NCI-H1092 (cell line): ENCODE measurements at places on chromosomes 5 and 9.
A peak's percentile ranks its signal among the peaks of the same experiment; 100 is the strongest.

DNA sequence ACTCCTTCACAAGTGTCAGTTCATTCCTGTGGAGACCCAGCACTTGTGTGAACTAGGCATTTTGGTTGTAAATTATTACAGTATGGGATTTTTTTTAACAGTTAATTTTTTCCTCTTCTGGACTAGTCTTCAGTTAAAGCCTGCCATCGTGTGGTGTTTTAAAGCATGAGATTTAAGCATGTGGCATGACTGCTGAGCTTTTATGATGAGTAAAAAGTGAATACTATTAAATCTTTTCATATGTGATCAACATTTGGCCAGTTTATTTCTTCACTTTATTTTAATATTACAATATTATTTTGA, 25.0 kb downstream of the LMNB1 start:
- DNase-seq = no peak

DNA sequence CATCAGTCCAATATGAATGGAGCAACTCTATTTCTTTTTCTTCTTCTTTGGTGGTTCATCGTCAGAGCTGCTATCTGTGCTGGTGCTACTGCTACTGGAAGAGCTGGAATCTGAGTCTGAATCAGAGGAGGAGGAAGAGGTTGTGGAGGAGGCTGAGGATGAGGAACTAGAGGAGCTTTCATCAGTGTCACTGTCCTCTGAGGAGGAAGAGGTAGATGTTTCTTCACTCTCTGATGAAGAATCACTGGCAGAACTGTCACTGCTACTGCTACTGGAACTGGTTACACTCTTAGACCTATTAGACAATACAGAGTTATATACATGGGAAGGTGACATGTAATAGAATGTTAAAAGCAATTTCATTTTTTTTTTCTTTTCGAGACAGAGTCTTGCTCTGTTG, 27.8 kb downstream of the ZCCHC10 start:
- no peak for DNase-seq

DNA sequence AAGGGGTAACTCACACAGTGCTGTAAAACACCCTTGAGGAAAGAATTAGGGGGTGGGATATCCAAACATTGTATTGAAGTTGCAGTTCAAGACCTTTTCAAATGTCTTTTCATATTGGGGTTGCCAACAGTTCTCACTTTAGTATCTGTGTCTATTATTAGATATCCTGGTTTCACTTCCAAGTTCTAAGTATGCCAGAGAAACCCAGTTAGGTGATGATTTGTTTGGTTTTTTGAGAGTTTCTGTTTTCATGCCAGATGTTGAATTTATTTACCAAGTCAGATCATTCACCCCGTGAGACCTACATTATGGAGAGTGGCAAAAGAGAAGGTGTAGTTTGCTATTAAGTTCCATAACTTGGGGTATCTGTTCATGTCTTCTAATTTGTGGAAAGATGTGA, 64.5 kb downstream of the C9orf152 start:
- DNase-seq = no peak

- no peak for DNase-seq
Observed at GRCh38 chr5:131684595-131684994, 49.6 kb upstream of the RAPGEF6 start.

DNA sequence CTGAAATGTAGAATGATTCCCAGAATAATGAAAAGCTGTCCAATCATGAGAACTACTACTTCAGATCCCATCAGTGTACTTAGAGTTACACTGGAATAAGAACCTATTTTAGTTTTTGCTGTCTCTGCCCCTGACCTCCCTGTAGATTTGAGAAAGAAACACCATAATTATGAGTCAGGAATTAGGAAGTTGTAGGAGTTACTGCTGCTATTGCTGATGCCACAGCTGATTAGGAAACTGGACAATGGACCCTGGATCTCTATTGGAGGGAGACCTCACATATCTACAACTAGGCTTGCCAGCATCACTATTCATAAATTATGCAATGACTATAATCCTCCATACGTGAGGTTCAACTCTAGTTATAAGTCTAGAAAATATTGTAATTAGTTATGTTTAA, 48.8 kb upstream of the EDIL3 start:
- no peak for DNase-seq

DNA sequence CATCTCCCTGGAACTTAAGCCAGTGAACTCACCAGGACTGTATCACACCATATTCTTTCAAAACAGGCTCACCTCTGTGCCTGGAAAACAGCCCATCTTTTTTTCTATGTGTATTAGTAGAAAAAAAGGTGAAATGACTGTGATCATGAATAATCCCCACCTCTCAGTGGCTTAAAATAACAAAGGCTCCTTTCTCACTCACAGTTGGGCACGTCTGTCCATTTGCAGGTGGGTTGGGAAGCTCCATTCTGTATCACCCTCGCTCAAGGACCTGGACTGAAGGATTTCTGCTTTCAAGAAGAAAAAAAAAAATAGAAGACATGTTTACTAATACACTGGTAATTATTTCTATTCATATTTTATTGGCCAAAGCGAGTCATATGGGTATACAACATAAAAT, 17.3 kb upstream of the FGF1 start:
- DNase-seq = no peak

- DNase-seq = no peak
Observed at GRCh38 chr5:158461240-158461854, 602.4 kb upstream of the CLINT1 start.

GRCh38 chr5:174464504-174465165, 259.7 kb upstream of the MSX2 start:
- DNase-seq = no peak

GRCh38 chr5:150166650-150167511, at the start of gene CDX1:
TSS of gene CDX1 (plus strand) at chr5:150166778. CDS start at chr5:150166877, 99 bp downstream.
- DNase-seq = no peak

DNA sequence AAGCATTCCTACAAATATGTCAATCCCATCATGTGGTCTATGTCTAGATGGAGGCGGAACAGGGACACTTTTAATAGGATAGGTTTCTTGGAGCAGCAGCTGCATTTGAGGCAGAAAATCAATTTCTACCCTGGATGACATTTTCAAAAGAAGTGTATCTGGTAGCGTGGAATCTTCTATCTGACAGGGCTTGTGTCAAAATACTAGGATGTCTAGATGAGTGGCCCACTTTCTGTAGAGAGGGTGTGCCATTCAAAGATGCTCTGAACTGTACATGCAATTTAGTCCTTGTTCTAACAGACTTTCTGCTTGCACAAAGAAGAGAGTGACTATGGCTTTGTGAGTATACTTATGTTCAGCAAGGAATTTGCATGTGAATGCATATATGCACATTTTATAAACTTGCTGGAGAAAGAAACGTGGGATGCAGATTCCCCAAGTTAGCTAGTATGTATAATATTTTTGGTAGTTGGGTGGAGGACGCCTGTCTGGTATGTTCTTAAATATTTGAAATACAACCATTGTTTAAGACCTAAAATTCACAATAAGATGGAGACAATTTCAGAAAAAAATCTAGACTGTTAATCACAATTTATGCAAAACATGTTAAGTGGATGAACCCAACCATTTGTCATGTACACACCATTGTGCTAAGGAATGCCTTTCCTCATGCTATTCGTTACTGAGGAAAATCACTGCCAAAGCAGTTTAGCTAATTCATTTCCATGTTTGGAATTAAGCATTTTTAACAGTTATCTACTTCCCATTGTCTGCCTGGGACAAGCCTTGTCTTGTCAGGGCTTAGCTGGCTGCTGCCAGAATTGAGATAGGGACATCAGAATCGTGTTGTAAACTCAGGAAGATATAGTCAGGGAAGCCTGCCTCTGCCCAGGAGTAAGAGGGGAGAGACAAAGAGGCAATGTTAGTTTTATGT, 129.1 kb upstream of the MEF2C start:
- DNase-seq = no peak

DNA sequence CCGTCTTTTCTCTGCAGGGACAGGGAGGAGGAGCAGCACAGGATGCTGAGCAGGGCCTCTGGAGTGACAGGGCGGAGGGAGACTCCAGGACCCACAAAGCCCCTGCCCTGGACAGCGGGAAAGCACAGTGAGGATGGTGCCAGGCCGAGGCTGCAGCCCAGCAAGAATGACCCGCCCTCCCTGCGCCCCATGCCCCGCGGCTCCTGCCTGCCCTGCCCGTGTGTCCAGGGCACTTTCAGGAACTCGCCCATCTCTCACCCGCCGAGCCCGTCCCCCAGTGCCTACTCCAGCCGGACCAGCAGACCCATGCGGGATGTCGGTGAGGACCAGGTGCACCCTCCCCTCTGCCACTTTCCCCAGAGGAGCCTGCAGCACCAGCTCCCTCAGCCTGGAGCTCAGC, 9.1 kb upstream of the EXOC3 start:
- no peak for DNase-seq

GRCh38 chr5:6730407-6730806, 17.2 kb downstream of the TENT4A start:
- no peak for DNase-seq

GRCh38 chr9:117444501-117444900, 29.6 kb upstream of the ASTN2 start:
- DNase-seq = no peak

DNA sequence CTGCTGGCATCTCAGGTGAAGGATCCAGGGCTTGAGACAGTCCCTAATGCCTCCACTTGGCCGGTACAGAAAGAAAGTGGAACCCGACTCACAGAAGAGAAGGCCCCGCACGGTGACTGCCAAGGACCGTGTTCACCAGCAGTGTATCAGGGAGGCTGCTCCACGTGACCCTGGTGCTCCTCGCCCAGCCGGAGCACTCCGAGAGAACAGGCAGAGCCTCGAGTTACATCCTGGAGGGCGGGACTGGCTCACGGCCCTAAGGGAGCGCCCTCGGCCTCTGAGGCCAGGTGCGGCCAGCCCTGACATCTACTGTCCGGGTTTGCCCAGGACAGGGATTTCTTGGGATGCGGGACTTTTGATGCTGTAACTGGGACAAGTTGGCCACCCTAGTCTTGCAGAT, 104.0 kb upstream of the SARDH start:
- DNase-seq = peak; percentile 50

DNA sequence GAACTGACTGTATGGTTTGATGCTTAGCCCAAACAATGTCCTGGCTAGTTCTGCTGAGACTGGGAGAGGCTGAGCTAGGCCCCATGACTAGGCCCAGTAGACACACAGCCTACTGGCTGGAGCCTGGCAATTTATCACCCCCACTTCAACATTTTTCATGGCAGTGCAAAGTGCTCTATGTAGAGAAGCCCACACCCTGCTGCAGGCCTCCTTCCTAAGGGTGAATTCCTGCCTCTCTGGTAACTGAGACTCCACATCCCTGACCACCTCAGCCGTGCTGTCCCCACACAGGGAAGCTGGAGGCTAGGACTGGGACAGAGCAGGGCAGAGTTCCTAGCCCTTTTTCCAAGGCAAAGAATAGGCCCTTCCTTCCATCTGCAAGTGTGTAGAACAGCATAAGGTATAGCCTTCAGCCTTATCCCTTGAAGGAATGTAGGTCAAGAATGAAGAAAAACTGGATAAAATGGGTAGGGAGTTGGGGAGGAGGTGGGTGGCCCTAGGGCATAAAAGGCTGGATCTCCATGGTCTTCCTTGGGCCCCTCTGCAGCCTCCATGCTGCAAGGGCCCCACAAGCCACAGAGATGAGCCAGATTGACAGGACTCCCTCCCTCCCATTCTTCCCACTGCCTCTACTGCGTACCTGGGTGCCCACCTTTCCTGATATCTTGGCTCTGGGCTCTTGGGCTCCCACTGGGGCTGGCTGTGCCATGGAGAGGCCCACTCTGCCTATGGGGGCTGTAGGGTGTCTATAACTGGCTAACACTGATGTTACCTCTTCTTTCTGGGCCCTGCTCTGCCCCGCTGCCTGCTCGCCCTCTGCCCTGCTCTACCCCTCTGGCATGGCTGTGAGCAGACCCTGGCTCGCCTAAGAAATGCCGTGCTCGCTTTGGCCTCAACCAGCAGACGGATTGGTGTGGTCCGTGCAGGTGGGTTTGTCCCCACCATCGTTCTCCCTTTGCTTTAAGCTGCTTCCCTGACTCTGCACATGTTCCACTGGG, 29.8 kb downstream of the TCF7 start:
- DNase-seq = no peak

- no peak for DNase-seq
Observed at GRCh38 chr5:27144456-27144855, 106.1 kb upstream of the CDH9 start.

- no peak for DNase-seq
Observed at GRCh38 chr5:73789851-73790281, 163.9 kb downstream of the ARHGEF28 start.

DNA sequence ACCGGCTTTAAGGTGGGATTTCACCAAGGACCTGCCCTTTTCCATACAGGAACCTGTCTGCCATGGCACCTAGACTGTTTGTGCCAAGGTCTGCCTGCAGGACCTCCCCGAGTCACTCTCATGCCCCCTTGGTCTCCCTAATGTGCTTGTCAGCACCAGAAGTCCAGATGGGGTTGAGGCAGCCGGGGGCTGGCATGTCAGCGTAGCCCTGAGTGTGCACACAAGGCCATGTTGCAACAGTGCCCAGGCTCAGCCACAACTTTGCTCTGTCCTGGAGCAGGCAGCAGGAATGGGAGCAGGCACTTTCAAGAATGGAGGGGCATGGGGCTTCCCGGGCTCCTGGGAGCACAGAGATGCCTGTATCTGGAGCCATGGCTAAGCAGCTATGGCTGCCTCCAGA, 621.5 kb downstream of the CDH9 start:
- DNase-seq = no peak

GRCh38 chr9:123927625-123928532, 2.0 kb downstream of the DENND1A start:
- no peak for DNase-seq

GRCh38 chr9:38120961-38121360, 51.9 kb upstream of the SHB start:
- DNase-seq = no peak

GRCh38 chr9:126147186-126147935, 179.3 kb upstream of the MVB12B start:
- no peak for DNase-seq

GRCh38 chr5:75961818-75962217, 121.4 kb upstream of the SV2C start:
- no peak for DNase-seq

DNA sequence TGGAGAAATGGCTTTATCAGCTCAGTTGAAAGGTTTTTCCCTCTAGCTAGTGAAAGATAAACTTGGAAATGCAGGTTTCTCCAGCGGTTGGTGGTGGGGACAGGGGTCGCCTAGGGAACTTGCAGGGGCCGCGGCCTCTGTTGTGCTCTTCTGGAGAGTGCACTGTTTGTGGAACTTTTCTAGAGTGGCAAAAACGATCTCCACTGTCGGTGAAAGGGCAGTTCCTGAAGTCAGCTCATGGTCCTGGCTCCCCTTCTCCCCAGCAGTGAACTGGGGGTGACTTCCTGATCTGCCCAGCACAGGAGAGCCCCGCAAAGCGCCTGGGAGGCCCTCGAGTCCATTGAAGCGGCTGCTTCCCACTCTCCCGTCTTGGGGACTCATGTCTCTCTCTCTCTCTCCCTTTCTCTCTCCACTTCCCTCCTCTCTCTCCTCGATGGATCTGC, 3.2 kb downstream of the IRX1 start:
- DNase-seq = no peak

DNA sequence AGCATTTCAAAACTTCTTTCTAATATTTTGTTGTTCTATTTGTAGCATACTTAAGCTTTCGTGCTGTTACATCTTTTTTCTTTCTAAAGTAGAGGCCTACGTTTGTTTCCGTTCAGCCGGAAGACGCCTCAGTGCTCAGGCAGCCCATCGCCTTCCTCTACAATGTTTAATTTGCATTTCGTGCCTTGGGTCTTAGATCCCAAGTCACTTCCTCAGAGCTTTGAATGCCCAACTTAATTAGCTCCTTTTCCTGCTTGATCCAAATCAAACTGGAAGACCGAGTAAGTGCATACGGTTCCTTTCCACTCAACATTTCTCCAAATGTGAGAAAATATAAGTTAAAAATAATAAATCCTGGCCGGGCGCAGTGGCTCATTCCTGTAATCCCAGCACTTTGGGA, 43.2 kb downstream of the MRPL36 start:
- no peak for DNase-seq
